ENCODE measurements at places on chromosomes 7 and 10. TPM values are rescaled to one million over a fixed set of nuclear protein-coding genes. Genes with fewer than 3 reads are reported as not detected.
A peak's percentile ranks its signal among the peaks of the same experiment; 100 is the strongest.

DNA sequence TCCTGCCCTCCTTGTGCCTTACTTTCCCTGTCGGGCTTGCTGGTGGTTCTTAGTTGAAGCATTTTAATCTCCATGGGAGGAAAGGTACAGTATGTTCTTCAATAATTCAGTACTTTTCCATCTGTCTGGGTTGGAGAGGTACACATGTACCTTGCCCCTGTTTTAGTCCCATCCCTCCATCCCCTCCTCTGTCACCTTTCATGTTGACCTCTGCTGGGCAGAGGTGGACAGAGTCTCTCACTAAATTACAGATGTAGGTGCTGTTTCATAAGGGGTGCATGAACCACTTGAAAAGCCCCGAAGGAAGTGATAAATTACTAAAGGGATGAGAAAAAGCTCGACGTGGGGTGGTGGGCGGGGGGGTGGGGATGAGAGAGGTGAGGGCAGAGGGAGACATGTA, 5.4 kb downstream of the AGFG2 start:
- no peak for DNase-seq

DNA sequence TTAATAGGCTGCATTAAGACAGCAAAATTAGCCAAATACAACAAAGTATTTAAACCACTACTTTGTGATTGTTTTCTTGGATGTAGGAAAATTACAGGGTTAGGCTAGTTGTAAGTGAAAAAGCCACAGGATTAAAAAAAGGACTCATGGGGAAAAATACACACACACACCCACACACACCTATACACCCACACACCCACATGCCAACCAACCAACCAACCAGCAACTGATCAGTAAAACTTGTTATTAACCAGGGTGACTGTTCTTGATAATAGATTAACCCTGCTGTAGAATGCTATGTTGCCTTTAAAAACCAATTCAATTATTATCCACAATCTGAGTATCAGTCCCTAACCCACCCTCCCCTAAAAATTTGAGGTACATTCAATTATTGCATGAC, 49.0 kb downstream of the MTPN start:
- DNase-seq, result peak; percentile 82

DNA sequence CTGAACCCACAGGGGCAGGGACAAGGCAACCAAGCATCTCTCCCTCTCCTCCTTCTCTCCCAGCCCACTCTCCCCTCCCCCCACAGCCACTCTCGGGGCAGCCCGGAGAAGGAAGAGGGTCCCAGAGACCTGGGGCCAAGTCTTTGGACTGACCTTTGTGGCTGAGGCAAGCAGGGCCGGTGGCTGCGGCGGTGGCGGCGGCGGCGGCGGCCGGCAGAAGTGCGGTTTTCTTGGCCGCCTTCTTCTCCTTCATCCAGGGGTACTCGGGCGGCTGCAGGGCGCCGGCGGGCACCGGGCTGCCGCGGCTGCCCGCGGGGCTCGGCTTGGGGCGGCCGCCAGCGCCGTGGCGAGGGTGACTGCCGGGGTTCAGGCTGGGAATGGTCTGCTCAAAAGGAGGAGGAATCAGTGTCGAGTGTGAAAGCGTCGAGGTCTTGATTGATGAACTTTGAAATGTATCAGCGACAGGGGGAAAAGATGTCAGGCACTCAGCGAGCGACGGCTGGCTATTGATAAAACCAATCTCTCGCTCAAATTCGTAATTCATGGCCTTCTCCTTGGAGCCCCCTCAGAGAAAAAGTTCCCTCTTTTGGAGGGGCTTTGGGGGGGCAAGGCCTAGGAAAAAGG, 414 bp downstream of the HOXA2 start:
- DNase-seq, result no peak

DNA sequence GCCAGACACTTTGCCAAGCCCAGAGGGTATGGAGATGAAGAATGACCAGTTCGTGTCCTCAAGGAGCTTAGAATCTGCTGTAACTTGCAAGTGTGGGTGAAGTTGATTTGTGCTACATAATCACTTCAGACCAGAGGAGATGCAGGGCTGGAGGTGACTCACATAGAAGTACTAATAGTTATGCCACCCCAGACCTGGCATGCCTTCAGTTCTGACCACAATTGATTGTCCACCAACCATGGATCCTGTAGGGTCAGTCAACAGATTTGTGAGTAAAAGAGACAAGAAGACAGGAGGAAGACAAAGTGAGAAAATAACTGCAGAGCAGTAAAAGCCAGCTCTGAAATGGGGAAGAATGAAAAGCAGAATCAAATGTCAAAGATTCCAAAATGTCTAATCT, 51.2 kb upstream of the BMPER start:
- DNase-seq, result peak; percentile 90

DNA sequence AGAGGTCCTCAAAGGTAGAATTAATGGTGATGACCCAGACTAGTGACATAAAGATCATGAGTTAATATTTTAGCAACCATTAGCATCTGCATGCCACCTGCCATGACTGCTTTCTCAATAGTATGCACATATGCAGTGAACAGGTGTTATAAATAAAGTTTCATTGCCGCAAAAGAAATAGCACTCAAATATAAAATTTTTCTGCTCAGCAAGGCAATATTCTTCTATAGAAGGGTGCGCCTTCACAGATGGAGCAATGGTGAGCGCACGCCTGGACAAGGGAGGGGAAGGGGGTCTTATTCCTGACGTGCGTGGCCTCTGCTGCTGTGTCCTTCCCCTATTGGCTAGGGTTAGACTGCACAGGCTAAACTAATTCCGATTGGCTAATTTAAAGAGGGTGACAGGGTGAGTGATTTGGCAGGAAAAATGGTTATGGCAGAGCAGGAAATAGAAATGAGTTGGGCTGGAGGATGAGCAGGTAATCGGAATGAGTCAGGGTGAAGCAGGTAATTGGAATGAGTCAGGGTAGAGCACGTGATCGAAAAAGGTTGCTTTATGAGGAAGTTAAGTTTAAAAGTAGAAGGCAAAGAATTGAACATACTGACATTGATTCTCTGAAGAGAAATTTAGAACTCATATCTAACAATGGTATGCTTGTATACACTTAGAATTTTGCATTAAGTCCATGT, 24.7 kb upstream of the TRIM24 start:
- DNase-seq, result no peak

GRCh38 chr7:17996442-17997223, 31.0 kb downstream of the PRPS1L1 start:
- no peak for DNase-seq

DNA sequence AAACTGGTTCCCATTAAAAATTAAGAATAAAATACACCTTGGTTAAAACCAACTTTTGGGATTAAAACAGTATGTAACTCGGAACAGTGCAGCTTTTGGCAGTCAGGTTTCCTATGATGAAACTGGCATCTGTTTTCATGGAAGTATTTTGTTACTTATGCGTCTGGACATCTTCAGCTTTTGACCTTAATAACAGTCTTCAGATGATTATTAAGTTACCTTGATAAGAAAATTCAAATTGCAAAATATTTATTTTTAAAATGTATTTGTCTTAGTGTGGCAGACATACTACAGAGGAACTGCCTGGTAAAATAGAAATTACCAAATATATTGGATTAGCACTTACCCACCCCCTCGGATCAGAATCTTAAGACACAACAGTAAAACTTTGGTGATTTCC, 100.0 kb downstream of the ITGB8 start:
- DNase-seq, result no peak

DNA sequence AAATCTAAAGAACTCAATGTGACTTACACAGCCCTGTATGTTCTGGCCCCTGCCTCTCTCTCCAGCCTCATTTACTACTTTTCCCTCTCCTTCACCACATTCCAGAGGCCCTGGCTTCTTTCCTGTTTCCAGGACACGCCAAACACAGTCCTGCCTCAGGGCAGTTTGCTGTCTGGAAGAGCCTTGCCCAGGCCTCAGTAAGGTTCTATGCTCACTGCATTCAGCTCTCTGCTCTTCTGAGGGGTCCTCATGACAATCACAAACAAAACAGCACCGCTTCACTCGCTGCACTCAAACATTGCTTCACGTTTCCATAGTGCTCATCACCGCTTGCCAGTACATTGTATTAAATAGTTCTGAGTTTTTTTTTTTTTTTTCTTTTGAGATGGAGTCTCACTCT, 35.1 kb upstream of the GARS1 start:
- no peak for DNase-seq

DNA sequence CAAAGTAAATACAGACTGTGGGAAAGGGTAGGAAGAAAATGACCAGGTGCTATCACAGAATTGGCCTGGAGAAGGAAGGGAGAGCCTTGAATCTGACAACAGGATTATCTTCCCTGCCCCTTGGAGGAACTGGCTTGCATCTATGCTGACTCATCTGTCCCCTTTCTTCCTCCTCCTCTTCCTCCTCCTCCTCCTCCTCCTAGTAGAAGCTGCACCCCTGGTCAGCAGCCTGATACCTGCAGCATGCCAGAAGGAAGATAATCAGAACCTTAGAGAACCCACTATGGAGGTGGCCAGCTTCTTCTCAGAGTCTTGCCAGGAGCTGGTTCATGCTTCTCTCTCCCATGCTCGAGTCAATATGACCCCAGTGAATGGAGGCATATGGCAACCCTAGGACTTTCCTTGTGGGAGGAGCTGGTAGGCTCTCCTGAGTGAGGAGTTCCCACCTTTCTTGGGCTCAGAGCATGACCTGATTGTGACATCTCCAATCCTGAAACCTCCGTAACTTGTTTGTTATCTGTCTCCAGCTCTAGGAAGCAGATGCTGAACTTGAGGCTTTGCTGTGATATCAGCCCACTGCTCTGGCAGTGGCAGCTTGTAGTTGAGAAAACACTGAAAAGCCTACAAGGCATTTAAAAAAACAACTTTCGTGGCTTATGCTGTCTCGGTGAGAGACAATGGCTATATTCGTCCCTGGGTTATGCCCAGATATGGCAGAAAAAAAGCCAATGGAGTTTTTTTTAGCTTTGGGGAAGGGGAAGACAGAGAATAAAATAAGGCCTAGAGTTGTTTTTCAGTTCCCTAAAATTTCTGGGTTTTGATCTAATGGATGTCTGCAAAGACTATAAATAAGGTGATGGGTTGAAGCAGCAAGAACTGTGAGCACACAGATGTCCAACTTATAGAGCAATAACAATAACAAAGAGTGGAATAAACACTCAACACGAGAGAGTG, 60.6 kb downstream of the CDHR3 start:
- DNase-seq, result no peak

GRCh38 chr7:88693131-88693530, 66.4 kb upstream of the ZNF804B start:
- no peak for DNase-seq

DNA sequence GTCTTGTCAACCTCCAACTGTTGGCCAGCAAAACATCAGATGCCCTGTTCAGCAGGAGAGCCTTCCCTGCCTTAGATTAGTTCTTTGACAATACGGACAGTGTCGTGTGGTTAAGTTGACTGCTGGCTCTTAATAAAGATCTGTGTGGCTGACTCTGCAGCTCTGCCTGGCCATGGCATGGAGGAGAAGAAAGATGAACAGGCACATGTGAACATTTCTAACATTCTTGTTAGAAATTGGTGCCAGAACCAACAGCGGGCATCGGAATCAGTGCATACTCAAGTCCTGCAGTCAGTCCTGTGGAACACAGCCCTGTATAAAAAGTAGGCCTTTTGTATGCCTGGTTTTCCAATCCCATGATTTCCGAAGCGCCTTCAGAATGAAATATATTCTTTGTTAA, 455.6 kb downstream of the POM121L12 start:
- no peak for DNase-seq

GRCh38 chr7:135313971-135314370, 80.3 kb downstream of the STRA8 start:
- no peak for DNase-seq

- peak; percentile 60 for DNase-seq
Measured at GRCh38 chr7:135930565-135931461, 46.3 kb downstream of the MTPN start.

- DNase-seq, result no peak
Measured at GRCh38 chr7:128374041-128374440, 12.6 kb upstream of the PRRT4 start.

- peak; percentile 67 for DNase-seq
Measured at GRCh38 chr7:24576171-24577025, 3.1 kb downstream of the PALS2 start.

- DNase-seq, result no peak
Measured at GRCh38 chr10:11411926-11412545, 199.4 kb downstream of the USP6NL start.

- no peak for DNase-seq
Measured at GRCh38 chr7:143352531-143353002, 9.9 kb downstream of the FAM131B start.

DNA sequence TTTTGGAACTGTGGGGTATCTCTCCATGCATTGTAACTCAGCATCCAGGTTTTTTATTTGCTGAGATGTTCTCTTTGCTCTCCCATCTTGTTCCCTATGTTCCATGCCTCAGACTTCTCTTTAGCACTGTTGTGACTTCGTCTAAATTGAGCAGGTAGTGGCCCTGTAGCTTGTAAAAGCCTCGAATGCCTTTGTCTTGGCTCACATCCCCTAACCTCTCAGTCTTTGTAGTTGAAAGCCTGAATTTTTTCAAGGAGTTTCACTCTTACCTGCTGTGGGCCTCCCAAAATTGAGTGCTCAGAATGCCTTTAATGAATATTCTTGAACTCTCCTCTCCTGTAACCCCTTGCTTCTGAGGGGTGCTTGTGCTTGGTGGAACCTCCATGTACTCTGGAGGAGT, 1137.3 kb downstream of the REEP3 start:
- DNase-seq, result no peak

GRCh38 chr10:70364772-70365091, 17.7 kb downstream of the LRRC20 start:
- DNase-seq, result no peak

The RBP3 gene
- total RNA-seq, result not detected

The KIAA1217 gene
- total RNA-seq, result 6.9 TPM

The UBE2H gene
- 201 TPM for total RNA-seq

The PAPSS2 gene
- 57.7 TPM for total RNA-seq

The ZMIZ2 gene
- 22.7 TPM for total RNA-seq

The IKZF1 gene
- total RNA-seq, result 2.4 TPM

The ZNF467 gene
- total RNA-seq, result 3.0 TPM

The HMX3 gene
- not detected for total RNA-seq

The STOX1 gene
- total RNA-seq, result 2.9 TPM

The PNLIPRP2 gene
- not detected for total RNA-seq

The ZNF786 gene
- 6.4 TPM for total RNA-seq

The FANK1 gene
- 26.4 TPM for total RNA-seq

The DPYSL4 gene
- 0.94 TPM for total RNA-seq

The DOCK4 gene
- 50.4 TPM for total RNA-seq

The PRPS1L1 gene
- total RNA-seq, result not detected

The GALNT17 gene
- total RNA-seq, result not detected

The MBL2 gene
- not detected for total RNA-seq

The GJD4 gene
- total RNA-seq, result not detected

The TSPAN13 gene
- 89.1 TPM for total RNA-seq

The CNOT4 gene
- 2.4 TPM for total RNA-seq

The NDUFB8 gene
- total RNA-seq, result 99.1 TPM
